ENCODE measurements at places on chromosomes 7 and 10. TPM values are rescaled to one million over a fixed set of nuclear protein-coding genes. Genes with fewer than 3 reads are reported as not detected.

- no peak overlapping the region for H3K27ac ChIP-seq
- H3K27me3 ChIP-seq, result peaks cover 11% of the 10 kb centered on the region
- no peak overlapping the region for H3K4me3 ChIP-seq
- H3K4me1 ChIP-seq, result peaks cover 3% of the 10 kb centered on the region
- no peak for DNase-seq
- H3K36me3 ChIP-seq, result no peaks in the 10 kb centered on the region
Measured at GRCh38 chr10:98528805-98529183, 82.1 kb upstream of the HPS1 start.

GRID2IP gene
- total RNA-seq, result 1.6 TPM

WAC gene
- 115 TPM for total RNA-seq

- H3K27ac ChIP-seq, result peak overlapping the region; percentile 96
- no peak for DNase-seq
- peaks cover 4% of the 10 kb centered on the region for H3K36me3 ChIP-seq
- peaks cover 32% of the 10 kb centered on the region for H3K4me1 ChIP-seq
- peak overlapping the region; percentile 98 for H3K4me3 ChIP-seq
Measured at GRCh38 chr7:151056666-151057505, 811 bp downstream of the CDK5 start.

- no peak overlapping the region for H3K4me3 ChIP-seq
- peaks cover 21% of the 10 kb centered on the region for H3K4me1 ChIP-seq
- no peak for DNase-seq
- H3K27me3 ChIP-seq, result no peaks in the 10 kb centered on the region
- peaks cover 5% of the 10 kb centered on the region for H3K36me3 ChIP-seq
- H3K27ac ChIP-seq, result no peak overlapping the region
Measured at GRCh38 chr7:28615091-28615490, 202.8 kb downstream of the CREB5 start.
